Right lobe of liver (tissue), 6 donors: ENCODE measurements at places on chromosomes 4 and X. TPM values are rescaled to one million over a fixed set of nuclear protein-coding genes. Genes with fewer than 3 reads are reported as not detected.

DNA sequence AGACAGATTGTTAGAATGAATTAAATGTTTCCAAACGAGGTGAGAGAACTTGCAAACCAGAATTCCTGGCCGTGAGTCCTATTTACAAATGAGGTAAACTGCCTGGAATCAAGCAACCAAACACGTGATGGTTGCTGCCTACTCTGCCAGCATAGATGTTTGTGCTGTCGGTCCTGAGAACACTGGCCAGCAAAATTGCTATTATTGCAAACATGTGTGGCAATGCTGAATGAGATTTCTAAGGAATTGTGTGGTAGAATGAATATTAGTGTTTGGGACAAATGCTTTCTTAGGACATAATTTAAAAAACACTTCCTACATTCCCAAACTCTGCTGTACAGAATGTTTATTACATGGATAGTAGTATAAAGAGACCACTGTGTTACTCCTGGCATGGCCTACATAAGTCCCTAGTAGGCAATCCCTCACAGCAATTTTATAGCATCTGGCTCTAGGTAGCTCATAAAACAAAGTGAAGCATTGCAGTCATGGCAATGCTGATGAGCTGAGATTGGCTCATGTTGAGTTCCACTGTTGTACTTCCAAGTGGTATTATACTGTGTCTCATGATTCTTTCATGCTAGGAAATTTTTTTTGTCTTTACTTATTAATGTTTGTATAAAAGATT is 605.2 kb upstream of the EPHA5 start:
- H3K27me3 ChIP-seq: no peaks in the 10 kb centered on the region
- no peak overlapping the region for H3K4me3 ChIP-seq
- no peaks in the 10 kb centered on the region for H3K36me3 ChIP-seq
- no peaks in the 10 kb centered on the region for H3K4me1 ChIP-seq

GRCh38 chr4:147034372-147034771 is 88.7 kb upstream of the TTC29 start:
- no peak overlapping the region for H3K27ac ChIP-seq
- no peak for DNase-seq
- no peak overlapping the region for H3K4me3 ChIP-seq
- no peaks in the 10 kb centered on the region for H3K4me1 ChIP-seq
- no peaks in the 10 kb centered on the region for H3K27me3 ChIP-seq

- no peaks in the 10 kb centered on the region for H3K27me3 ChIP-seq
- no peaks in the 10 kb centered on the region for H3K36me3 ChIP-seq
- H3K27ac ChIP-seq: no peak overlapping the region
- no peak for DNase-seq
- no peaks in the 10 kb centered on the region for H3K4me1 ChIP-seq
These were observed 26.5 kb downstream of the ELF4 start for GRCh38 chrX:130083656-130084382.

ZFP92 gene
- 1.4 TPM for total RNA-seq

RHOXF2B gene
- total RNA-seq: not detected

AMOT gene
- total RNA-seq: 3.7 TPM
